ENCODE measurements at places on chromosomes 11 and 22.

DNA sequence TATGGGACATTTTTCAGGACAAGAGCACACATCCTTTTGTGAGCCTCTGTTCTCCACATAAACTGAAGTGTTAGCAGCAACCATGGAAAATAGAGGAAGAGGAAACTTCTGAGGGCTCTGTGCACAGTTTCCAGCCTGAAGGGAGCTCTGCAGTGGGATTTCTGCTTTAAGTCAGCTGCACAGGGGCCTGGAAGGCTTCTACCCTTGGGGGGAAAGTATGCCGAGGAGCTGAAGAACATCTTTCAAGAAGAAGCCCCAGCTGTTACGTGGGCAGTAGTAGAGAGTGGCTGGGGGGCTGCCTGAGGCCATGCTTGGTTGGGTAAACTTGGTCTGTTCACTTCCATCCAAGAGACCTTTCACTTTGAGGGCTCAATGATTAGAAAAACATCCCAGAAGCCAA lies 82.7 kb upstream of the EED start:
- DNase-seq: no peak

- DNase-seq: no peak
Observed at GRCh38 chr22:23531283-23531956, 48.7 kb downstream of the IGLL1 start.

DNA sequence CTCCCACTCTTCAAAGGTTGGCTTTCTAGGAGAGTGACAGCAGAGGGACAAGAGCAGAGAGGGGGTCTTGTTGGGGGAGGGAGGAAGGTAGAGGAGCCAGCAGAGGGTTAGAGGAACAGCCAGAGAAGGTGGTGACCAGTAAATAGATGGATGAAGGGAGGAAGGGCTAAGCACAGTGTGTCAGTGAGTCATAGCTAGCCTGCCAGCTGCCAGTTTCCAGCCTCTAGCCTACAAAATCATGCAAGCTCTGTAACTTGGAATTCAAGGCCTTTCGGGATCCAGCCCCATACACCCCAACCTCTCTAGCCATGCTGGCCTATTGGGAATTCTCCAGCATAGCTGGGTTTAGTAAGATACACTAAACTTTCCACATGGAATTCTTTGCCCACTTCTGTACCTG lies 147.4 kb upstream of the TEAD1 start:
- DNase-seq: no peak

GRCh38 chr22:49565516-49565855 lies 262.2 kb downstream of the BRD1 start:
- no peak for DNase-seq

GRCh38 chr11:77204754-77205466 lies 76.9 kb downstream of the MYO7A start:
- no peak for DNase-seq

DNA sequence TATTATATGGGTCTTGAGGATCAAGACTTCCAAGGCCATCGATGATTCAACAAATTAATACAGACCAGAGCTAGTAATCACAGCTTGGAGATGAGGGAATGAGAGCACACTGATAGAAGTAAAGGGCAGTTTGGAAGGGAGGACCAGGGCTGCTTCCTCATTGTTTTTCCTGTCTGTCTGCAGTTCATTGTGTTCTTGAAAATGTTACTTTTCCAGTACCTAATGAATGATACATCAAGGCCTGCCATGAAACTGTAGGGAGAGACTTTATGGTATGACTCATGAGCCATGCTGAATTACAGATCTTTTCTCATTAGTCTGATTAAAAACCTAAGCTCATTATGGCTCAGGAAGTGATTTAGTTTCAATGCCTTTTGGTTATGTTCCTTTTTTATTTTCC lies 855.6 kb downstream of the KCNA4 start:
- DNase-seq: no peak

GRCh38 chr11:17171916-17172315 lies 35.9 kb downstream of the PIK3C2A start:
- DNase-seq: no peak

GRCh38 chr22:43862074-43862881 lies at the start of gene SULT4A1:
SULT4A1 (minus strand) TSS chr22:43862513; CDS start chr22:43862382, 131 bp downstream.
- DNase-seq: peak; percentile 72

- DNase-seq: peak; percentile 2
Observed at GRCh38 chr22:43796567-43796966, 15.5 kb downstream of the EFCAB6 start.

- DNase-seq: no peak
Observed at GRCh38 chr22:23156286-23156685, 11.0 kb downstream of the RAB36 start.
